Fibroblast of skin of right quadriceps (primary cell): ENCODE measurements at places on chromosomes 4 and X.

DNA sequence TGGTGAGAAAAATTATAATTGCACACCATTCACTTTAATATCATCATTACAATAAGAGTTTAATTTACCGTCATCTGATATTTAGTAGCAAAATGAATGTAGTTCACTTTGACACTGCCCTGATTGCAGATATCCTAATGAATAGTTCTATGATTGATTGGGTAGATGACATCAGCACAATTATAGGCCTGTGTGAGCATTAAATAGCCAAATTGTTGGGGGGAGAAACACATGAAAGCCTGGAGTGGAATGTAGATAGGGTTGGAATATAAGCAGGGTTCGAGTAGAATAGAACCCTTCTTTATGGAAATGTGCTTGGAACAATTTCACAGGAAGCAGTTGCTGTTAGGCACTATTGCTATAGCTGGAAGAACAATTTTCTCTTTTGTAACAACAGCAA, 1526.2 kb downstream of the RPA4 start:
- DNase-seq: no peak

DNA sequence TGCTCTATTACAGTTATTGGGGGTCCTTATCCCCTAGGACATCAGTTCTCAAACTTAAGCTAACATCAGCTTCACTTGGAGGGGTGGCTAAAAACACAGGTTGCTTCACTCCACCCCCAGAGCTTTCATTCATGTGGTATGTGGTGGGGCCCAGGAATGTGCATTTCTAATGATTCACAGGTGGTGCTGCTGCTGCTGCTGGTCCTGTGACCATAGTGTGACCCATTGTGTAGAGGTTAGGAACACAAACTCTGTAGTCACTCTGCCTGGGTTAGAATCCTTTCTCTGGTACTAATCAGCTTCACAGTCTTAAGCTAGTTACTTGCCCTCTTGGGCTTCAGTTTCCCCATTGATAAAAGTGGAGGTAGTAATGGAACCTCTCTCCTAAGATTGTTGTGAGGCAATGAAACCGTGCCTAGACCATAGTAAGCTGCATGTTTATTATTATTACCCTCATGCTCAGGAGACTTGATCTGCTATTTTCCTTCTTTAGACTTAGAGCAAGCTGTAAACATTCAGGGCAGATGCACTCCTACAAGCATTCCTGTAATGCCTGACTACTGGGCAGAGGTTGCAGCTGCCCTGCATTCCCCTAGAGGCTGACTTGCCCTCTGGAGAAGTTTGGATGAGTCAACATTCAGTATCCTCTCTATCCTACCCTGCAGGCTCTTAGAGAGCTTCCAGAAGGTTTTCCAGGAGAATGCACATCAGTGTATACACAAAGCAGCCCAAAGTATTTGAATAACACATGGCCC, 94.1 kb upstream of the ACSL4 start:
- DNase-seq: peak; percentile 76

GRCh38 chr4:26723216-26723615, 137.4 kb upstream of the STIM2 start:
- no peak for DNase-seq

DNA sequence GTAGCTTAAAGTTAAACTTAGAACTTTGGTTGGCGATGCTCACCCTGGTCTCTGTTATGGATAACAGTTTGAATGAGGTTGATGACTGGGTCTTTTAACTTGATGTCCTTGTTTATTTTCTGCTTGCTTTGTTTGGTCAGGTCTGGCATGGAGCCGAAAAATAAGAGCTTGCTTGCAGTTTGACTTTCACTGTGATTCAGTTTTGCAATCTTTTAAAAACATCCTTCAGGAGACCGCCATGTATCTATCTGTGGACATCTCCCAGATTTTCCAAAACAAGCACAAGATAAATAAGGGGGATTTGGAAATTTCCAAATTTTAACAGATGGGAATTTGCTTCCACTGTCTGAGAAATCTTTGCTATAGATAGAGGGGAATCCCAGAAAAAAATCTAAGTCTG, 246.7 kb downstream of the PALLD start:
- no peak for DNase-seq

DNA sequence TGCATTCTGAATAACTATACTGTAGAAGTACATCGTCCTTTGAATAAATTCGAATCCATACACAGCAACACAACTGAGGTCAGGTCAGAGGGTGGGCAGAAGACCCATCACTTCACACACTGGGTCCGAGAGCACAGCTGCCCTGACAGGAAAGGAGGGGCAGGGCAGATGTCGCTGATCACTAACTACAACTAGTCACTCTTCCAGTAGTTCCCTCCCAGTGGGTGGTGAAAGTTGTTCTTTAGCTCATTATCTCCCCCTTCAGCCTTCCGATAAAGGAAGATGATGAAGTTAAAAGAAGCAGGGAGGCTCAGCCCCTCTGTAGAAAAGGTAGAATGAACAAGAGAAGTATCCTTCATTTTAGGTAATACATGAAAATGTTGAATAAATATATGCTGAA, 278.9 kb downstream of the INPP4B start:
- DNase-seq: no peak

GRCh38 chrX:50075630-50076339, 125.0 kb downstream of the AKAP4 start:
- no peak for DNase-seq

- no peak for DNase-seq
Observed at GRCh38 chrX:41733939-41734338, 10.0 kb downstream of the GPR82 start.

GRCh38 chrX:44253575-44253942, 89.9 kb downstream of the EFHC2 start:
- DNase-seq: no peak

- DNase-seq: no peak
Observed at GRCh38 chrX:23504540-23504884, 162.8 kb upstream of the PRDX4 start.

- no peak for DNase-seq
Observed at GRCh38 chr4:14018191-14018853, 390.8 kb upstream of the BOD1L1 start.

- no peak for DNase-seq
Observed at GRCh38 chr4:10841697-10842096, 157.1 kb upstream of the CLNK start.

DNA sequence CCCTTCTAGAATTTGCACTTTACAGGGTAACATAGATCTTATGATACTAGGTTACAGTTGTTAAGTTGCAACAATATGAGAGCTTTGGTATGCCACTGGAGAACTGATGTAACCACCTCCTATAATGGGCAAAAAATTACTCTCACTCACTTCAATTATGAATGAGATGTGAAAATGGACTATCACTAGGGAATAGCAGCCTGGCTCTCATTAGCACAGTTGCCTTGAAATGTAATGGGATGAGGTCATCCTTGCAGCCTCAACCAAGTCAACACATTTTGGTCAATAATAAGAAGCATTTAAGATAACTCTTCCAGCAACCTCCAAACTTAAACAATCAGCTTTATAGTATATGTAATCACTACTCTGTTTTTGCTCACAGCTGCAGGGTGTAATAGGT, 69.4 kb downstream of the TBC1D9 start:
- DNase-seq: peak; percentile 67

GRCh38 chrX:115413246-115413878, 123.8 kb downstream of the LUZP4 start:
- peak; percentile 61 for DNase-seq

DNA sequence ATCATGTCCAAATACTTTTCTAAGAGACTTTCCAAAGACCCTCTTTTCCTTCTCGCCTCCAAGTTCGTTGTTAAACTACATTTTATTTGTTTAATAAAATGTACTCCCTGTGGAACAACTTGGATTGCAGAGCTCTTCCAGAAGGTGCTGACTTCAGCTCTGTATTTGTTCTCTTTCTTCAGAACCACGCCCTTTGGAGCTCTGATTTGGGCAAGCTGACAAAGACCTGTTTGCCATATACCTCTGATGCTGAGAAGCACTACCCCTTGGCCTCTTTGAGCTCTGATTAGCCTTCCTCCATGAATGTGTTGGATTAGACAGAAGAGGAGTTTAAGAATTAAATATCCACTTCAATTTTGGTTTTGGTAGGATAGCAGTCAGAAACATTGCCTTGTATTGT, 815.1 kb upstream of the POU3F4 start:
- DNase-seq: no peak

- DNase-seq: no peak
Observed at GRCh38 chrX:151523351-151523750, 40.1 kb upstream of the PASD1 start.

DNA sequence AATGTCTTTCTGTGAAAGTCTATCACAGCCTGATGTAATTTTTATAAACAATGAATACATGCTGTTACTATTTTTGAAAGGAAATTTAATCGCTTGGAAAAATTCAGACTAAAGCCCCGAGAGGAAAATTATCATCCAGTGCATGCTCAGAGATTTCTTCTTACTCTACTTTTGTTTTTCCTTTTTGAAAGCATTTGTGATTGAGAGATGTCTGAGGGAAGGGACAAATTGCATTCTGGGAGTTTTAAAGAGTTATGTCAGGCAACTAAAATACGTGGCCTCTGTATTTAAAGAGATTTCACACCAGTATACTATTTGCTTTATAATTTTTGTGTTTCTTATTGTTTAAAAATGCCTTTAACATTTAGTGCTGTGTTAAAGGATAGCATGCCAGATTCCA, 1.4 kb upstream of the ZFX start:
- DNase-seq: peak; percentile 18

DNA sequence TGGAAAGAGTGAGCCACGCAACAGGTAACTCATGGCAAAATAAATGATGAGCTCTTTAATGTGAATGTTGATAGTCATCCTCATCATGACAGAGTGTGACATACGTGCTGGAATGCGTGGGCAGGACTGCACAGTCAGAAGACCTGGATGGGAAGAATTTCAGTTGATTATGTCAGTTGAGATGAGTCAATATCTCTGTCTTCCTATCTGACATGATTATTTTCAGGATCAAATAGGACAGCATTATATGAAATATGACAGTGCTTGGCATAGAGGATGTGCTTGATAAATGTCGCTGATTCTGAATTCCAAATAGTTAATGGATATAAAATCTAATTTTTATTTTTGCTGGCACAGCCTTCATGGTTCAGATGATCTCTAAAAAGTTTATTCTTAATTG, 95.1 kb downstream of the IL15 start:
- peak; percentile 43 for DNase-seq

DNA sequence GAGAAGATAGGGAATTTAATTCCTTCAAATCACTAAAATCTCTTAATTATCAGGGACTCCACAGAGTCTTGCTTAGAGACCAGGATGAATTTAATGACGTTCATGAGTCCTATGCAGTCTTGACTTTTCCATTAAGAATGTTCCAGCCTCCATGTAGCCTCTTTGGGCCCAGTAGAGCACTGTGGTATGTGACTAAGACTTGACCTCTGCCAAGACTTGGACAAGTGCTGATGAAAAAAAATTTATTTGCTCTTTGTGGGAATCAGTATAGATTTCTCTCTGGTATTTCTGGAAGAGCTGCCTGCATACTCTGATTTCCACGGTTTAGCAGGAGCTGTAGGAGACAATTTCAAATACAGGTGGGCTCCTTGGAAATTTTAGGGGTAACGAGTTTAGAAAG, 40.6 kb downstream of the CHRDL1 start:
- peak; percentile 9 for DNase-seq

DNA sequence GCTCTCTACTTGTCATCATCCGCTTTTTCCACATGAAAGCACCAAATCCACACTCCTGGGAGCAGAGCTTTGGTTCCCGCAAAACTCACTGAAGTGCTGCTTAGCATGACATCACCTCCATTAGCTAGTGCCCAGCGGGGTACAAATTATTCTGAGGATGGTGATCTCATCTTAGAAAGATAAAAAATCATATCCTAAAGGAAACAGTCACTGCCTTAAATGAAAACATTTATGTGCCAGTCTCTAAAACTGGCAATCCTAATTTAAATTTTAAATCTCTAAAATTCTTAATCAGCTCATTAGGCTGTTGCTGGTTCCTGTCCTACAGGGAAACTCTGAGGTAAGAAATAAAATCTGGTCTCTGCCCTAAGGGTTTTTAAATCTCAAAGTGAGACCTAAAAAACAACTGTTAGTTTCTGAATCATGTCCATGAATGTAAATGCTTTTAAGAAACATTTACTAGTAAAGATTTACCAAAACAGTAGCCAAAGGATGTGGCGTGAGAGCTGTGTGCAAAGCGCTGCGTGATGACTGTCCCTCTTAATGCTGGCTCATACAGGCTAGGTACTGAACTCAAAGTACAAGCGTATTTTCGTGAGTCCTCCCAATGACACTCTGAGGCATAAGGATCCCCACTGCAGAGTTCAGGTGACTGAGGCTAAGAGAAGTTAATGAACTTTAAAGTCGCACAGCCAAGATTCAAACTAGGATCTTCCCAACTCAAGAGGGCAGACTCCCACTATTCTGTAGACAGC, 4.5 kb downstream of the CASP3 start:
- no peak for DNase-seq

GRCh38 chr4:111037591-111038360, 414.9 kb upstream of the PITX2 start:
- no peak for DNase-seq

- DNase-seq: peak; percentile 28
Observed at GRCh38 chrX:22060415-22061280, 28.5 kb downstream of the PHEX start.

GRCh38 chrX:24259544-24260240, 54.2 kb downstream of the SUPT20HL2 start:
- peak; percentile 60 for DNase-seq

DNA sequence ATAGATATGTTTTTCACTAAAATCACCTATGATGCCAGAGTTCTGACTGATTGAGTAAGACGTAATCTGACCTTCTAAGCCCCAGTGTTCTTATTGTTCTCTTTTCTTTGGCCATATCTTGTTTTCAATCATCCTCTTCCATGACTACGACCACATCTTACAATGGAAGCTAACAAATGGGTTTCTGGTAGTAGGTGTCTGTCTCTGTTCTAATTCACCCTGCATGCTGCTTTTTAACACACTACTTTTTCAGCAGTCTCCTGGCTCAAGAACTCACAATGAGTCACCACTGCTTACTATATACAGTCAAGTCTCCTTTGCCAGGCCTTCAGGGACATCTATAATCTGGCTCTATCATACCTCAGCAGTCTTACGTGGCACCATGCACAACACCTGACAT, 146.1 kb downstream of the NEXMIF start:
- no peak for DNase-seq

DNA sequence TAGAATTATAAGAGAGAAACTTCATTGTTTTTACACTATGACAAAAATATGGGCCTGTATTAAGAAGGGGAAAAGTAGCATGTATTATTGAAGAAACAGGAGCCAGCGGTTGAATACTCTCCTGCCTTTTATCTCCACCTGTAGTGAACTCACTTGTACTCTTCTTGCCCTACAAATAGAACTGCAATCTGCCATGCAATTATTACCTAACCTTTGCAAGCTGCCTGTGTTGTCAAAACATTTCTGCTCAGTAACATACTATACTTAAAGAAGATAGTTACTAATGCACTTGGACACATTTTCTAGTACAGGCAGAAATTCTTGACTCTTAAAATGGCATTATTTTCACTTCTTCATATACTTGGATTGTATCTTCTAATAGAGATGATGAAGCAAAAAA, 818.4 kb upstream of the GRID2 start:
- no peak for DNase-seq
